Forelimb muscle (tissue), 1 donor: ENCODE measurements at places on chromosomes 12 and 14.

GRCh38 chr12:3190101-3190500, 112.9 kb downstream of the TSPAN9 start:
- no peak for DNase-seq

- DNase-seq = no peak
Observed at GRCh38 chr12:41122894-41123293, 65.2 kb upstream of the PDZRN4 start.

GRCh38 chr14:65002586-65003210, 16.0 kb downstream of the FNTB start:
- DNase-seq = no peak

- DNase-seq = no peak
Observed at GRCh38 chr12:77615332-77615731, 215.4 kb upstream of the NAV3 start.

DNA sequence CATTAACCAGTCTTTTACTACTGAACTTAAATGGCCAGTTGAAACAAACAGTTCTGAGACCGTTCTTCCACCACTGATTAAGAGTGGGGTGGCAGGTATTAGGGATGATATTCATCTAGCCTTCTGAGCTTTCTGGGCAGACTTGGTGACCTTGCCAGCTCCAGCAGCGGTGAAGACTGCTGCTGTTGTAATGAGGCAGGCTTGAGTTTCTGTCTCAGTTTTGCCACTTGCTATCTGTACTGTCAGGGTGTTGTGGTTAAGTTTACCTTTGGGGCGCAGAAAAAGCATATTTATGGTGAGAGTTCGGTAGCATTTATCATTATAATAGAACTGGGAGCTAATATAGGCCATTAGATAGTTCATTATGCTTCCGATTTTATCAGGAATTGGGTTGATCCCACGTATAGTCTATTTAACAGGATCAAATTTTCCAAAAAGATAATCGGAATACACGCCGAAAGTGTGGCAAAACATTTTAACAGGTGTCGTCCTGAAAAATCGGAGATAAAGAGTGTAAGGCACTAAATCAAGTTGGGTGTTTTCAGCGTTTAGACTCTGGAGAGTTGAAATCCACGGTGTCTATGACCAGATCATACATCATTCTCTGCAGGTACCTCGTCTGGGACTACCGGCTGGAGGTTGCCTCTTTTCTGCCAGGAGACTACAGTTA, 688 bp upstream of the NECAP1 start:
- DNase-seq = no peak

DNA sequence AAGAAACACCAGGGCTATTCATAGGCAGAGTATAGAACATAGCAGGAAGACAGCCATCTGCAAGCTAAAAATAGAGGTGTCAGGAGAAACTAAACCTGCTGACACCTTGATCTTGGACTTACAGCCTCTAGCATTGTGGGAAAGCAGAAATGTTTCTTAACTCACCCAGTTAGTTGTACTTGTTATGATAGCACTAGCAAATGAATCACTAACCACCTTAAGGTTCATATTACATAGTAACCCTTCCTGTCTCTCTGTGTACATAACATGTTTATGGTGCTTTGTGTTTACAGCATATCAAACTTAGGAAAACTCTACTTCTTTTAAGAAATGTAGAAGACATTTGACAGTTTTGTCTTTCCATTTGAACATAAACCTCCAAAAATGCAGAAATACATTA, 1031.3 kb downstream of the FSCB start:
- DNase-seq = no peak

GRCh38 chr14:56199095-56199981, 81.1 kb downstream of the PELI2 start:
- no peak for DNase-seq

- DNase-seq = no peak
Observed at GRCh38 chr12:129610601-129611120, 293.2 kb downstream of the TMEM132D start.

- DNase-seq = no peak
Observed at GRCh38 chr12:42129595-42130204, 15.0 kb downstream of the GXYLT1 start.

GRCh38 chr14:91778217-91778616, 46.3 kb upstream of the CATSPERB start:
- no peak for DNase-seq

- no peak for DNase-seq
Observed at GRCh38 chr14:105061428-105062047, 3.7 kb downstream of the GPR132 start.

GRCh38 chr12:67873355-67873754, 115.9 kb upstream of the IFNG-AS1 start:
- no peak for DNase-seq

DNA sequence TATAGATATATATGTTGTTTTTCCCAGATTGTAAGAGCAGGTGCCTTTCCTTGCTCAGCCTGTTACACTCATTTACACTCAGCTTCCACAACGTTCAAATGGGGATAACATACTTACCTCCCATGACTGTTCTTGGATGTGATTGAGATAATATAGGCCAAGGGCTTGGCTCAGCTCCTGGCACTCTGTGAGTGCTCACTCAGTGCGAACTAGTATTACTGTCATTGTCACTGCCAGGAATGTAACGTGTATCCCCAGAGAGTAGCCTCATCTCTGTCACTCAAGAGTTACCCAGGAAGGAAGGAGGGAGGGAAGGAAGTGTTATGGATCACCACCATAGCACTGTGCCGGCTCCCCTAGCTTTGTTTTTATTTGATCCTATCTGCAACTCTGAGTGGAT, 307.9 kb downstream of the PDZRN4 start:
- DNase-seq = no peak

DNA sequence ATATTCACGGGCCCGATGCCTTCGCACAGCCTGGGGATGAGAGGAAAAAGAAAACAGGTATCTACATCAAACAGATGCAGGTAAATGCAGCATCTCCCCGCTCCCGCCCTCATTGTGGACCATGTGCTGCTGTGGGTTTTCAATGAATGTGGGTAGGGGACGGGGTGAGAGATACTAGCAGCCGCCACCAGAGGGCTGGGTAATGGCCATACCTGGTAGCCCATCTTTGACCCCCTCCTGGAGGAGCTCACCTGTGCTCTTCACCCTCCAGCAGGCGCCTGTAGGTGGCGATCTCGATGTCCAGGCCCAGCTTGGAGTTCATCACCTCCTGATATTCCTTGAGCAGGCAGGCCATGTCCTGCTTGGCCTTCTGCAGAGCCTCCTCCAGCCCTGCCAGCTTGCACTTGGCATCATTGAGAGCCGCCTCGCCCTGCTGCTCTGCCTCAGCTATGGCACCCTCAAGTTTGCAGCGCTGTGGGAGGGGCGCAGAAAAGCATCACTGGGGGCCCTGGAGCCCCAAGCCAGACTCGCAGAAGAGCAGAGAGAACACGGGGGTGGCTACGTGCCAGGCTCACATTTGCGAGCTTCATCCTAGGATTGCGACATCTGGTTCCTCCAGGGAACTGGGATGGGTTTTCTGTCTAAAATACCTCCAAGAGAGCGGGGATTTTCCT, 10.2 kb downstream of the KRT82 start:
- no peak for DNase-seq

DNA sequence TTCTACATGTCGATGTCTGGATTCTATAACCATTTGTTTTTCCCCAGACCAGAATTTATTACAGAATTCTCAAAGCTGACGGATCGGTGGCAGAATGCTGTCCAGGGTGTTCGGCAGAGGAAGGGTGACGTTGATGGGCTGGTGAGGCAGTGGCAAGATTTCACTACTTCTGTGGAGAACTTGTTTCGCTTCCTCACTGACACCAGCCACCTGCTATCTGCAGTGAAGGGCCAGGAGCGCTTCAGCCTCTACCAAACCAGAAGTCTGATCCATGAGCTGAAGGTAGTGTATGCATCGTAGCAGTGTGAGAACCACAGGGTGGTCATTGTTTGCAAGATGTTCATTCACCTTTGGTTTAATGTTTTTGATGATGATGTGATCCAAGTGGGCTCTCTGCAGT, 124.0 kb downstream of the ESR2 start:
- no peak for DNase-seq
